ENCODE measurements at places on chromosomes 16 and 17. TPM values are rescaled to one million over a fixed set of nuclear protein-coding genes. Genes with fewer than 3 reads are reported as not detected.

Gene PYY
- polyA plus RNA-seq = 0.28 TPM

Gene ARHGDIG
- 1.0 TPM for polyA plus RNA-seq

Gene FBXO39
- polyA plus RNA-seq = 0.28 TPM

Gene KRTAP3-1
- 2.7 TPM for polyA plus RNA-seq

Measured in hepatocyte (in vitro differentiated cells).